Kidney epithelial cell (primary cell): ENCODE measurements at places on chromosomes 7 and 10.

- DNase-seq, result no peak
Measured at GRCh38 chr10:11758527-11759236, 16.5 kb downstream of the ECHDC3 start.

- DNase-seq, result no peak
Measured at GRCh38 chr10:33465747-33466146, 131.3 kb upstream of the NRP1 start.

DNA sequence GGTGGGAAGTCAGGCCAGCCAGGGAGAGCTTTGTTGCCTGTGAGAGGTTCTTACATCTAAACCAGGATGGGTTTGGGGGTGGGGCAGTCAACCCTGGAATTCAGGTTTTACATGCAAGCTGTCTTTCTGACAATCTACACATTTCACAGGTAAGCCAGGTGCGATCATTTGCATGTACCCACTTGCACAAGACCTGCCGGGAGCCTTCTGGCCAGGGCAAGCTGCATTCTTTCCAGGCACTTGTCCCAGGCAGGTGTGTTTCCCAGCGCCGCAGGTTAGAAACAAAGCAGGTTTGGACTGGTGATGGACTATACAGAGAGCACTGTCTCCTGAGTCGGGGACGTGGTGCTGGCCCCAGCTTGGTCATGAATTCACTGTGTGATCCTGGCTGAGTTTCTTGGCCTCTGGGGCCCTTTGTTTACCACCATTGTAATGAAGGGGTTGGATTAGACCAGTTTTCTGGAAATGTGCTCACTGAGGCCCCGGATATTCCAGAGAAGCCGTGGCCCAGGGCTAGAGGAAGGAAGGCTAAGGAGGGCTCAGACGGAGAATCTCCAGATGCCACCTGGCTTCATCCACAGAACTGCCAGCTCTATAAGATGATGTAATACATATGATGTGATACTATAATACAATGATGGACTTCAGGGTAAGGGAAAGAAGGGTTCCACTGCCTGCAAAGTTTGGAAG lies 205.2 kb upstream of the SVIL start:
- no peak for DNase-seq

DNA sequence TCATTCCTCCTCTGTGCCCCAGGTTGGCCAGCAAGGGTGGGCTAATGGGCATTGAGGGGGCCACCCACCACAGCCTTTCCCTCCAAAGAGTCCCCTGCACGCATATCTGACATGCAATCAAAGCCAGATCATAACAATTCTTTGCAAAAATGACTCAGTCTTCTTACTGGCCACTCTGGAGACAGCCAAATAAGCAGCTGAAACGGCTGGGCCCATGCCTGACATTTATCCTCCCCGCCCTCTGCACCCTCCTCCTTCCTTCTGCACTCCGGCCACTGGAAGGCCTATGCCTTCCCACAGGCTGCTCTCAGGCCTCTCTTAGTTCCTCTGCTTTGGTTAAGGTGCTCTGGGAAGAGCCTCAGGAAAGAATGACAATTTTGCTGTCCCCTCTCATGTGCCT lies 29.2 kb upstream of the NPFFR1 start:
- DNase-seq, result no peak

- no peak for DNase-seq
Measured at GRCh38 chr7:32158751-32159745, 88.8 kb upstream of the PDE1C start.

DNA sequence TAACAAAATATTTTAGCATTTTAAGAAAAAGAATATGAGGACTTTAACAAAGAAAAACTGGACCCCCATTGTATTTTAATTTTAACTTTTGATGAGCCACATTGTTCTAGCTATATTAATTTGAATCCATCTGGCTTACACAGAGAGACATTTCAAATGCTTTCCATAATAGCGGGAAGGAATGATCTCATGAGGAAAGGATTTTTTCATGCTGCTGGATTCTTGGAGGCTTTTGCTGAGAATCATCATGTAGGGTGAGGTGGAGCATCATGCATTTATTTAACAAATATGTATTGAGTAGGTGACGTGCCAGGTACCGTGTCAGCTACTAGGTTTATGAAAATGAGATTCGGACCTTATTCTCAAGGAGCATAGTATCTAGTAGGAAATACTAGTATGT lies 1006.3 kb downstream of the SORCS1 start:
- no peak for DNase-seq

DNA sequence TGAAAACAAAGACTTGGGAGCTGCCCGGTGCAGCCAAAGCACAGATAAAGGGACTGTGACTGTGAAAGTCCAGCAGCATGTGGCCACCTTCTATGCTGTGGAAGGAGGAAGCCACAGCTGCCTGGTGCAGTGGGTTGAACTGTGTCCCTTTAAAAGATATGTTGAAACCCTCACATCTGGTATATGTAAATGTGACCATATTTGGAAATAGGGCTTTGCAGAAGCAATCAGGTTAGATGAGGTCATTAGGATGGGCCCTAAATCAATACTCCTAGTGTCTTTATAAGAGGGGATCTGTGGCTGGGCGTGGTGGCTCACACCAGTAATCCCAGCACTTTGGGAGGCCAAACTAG lies 136.9 kb downstream of the GLI3 start:
- no peak for DNase-seq

- DNase-seq, result no peak
Measured at GRCh38 chr10:29648983-29649268, 14.2 kb upstream of the SVIL start.

DNA sequence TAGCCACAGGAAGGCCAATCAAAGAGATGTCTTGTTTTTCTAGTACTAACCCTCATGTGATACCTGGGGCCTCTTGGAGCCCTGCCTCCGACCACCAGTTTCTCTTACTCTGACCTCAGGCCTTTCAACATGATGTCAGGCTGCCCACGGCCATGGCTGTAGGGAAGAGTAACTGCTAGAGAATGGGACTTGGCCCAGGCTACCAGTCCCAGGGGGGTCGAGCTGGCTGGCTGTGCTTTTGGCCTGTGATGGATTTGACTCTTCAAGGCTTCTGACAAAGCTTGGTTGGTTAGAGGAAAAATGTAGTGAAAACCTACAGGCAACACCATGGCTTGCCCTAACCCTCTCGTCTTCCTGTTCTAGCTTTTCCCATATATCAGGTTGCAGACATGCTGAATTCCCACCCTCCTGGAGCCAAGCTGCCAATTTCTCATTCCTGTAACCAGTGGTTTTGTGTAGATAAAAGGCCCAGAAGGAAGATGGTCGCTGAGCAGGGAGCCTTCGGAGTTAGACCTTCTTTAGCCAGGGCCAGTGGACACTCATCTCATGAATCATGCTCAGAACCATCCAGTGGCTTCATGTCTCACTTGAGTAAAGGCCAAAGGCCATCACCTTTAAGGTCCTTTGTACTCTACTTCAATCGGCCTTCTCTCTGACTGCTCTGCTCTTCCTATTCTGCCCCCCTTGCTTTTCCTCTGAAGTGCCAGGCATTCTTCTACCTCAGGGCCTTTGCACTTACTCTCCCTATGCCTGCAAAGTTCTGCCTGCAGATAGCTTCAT lies 19.7 kb downstream of the SUFU start:
- no peak for DNase-seq
